Stimulated activated CD4-positive, alpha-beta T cell treated with anti-CD3 and anti-CD28 coated beads, Interleukin-1b, Interleukin-23, amount 100 ng/mL, for 24 hours (primary cell): ENCODE measurements at places on chromosomes 2 and 18.

DNA sequence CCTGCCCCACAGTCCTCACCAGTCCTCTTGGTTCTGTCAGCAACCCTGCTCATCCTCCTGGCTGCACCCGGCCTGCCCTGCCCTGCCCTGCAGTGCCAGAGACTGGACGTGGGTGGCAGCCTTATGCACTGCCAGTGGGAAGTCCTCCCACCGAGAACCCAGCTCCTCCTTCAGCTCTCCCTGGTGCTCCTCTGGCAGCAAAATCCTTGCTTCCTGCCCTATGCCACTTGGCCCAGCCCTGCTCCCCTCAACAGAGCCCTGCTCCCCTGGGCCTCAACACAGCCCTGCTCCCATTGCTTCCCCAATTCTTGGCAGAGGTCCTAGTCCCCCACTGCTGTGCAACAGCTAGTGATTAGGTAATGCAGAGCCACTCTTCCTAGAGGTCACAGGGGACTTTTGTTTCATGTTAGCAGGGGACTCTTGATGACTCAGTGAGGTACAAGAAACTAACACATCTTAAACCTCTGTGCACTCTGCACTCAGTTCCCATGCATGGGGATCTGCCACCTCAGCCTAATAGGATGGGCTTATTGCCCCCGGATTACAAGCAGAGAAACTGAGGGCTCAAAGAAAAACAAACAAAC, 58.0 kb upstream of the EDAR start:
- DNase-seq: no peak

DNA sequence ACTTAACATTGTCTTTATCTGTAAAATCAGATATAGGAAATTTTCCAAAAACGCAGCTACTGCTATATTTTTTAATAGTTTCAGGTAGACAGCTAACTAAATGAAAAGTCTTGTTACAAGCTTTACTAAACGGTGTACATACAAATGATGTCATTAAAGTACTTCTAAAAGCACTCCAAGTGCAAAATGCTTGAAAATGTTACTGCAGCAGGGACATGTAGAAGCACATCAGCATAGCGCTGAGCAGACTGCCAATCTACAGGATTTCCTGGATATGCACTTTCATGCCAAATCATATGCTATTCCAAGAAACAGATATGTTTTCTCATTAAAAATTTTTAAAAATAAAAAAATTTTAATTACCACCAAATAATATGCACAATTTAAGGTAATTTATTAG, 61.7 kb downstream of the SMAD2 start:
- no peak for DNase-seq

DNA sequence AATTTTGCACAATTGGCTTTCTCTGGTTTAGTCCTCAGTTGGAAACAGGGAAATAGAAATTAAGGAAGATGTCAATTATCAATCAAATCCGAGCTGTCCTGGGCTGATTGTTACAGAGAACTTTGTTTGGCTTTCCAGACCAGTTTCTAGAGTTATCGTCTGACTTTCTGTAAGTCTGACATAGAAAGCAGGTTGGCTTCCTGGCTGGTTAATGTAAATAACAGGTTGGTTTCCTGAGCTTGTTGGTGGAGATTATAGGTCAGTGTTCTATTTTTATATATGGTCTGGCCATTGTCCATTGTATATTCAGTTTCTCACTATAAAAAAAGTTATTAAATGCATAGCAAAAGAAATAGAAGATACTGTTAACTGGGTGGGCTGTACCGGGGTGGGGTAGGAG, 204.8 kb downstream of the MBD2 start:
- DNase-seq: no peak

- no peak for DNase-seq
Measured at GRCh38 chr2:204415406-204416181, 129.7 kb upstream of the PARD3B start.

GRCh38 chr18:58136879-58137278, 92.9 kb downstream of the NEDD4L start:
- DNase-seq: no peak

DNA sequence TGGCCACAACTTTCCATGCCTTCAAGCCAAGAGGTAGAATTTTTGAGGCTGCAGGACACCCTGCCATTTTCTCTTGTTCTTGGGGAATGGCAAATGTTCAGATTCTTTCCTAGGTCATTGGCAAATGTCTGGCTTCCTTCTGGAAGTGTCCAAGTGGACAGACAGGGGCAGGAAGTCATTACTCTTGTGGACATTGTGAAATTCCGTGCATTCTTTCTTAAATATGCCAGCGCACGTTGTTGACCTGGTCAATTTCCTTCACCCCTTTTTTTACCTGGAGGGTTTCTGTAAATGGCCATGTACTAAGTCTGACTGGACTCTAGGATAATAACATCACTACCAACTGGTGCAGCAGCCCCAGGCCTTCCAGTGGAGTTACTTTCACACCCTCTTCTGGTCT, 13.9 kb downstream of the ASB18 start:
- no peak for DNase-seq

- no peak for DNase-seq
Measured at GRCh38 chr18:62332431-62332830, 7.3 kb downstream of the TNFRSF11A start.

DNA sequence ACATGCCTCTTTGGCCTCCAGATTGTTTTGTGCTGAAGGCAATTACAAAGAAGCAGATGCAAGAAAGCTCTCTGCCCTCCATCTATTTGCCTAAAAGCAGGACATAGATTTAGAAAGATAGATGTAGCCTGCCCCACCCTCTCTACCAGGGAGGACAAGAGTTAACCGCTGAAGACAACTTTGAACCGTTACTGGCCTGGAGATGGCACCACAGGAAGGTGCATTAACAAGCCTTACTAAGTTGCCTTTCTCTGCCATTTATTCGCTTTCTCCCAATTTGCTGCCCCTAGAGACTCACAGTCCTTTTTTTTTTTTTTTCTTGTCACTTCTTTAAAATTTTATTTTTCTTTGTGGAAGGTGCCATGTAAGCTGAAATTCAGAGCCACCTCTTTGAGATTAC, 28.8 kb upstream of the RMDN2 start:
- DNase-seq: no peak

GRCh38 chr2:144324446-144325045, 195.4 kb downstream of the ZEB2 start:
- no peak for DNase-seq

GRCh38 chr2:99821039-99821438, 321.4 kb downstream of the AFF3 start:
- DNase-seq: no peak

DNA sequence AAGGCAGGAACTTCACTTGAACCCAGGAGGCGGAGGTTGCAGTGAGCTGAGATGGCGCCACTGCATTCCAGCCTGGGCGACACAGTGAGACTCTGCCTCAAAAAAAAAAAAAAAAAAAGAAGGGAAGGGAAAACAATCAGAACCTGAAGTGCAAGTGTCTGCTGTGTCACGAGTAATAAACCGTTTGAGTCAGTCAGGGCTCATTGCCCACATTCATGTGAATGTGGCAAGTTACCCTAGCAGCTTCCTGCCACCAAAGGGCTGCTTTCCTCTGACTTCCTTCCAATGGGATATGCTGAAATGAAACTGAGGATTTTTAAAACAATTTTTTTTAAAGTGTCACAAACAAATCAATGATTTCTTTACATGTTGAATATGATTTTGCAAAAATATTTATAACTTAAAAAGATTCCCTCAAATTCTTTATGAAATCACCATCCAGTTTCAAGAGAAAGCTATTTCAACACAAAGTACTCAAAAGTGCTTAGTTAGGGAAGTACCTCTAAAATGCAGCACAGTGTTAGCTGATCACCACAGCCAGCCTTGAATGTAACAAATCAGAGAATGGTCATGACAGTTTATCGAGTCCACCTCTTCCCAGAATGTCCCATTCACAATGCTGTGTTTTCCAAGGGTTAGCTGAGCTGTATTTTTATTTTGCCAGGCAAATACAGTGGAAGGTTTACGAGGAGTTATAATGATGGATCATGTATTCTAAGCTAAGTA, 36.4 kb downstream of the WDSUB1 start:
- DNase-seq: no peak

DNA sequence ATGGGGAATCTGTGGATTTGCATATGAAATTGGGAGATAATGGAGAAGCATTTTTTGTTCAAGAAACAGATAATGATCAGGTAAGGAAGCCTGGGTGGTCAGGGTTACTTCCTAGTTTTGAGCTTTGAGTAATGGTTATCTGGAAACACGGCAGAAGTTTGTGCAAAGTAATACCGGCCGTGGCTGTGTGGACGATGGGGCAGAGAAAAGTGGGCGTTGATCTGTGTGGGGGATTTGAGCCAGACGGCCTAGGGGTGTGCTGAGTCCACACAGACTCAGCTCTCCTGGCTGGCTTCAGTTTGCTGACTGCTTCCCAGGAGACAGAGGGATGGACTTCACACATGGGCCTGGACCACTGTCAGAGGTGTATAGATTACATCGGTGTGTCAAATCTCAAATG, 21.3 kb downstream of the LPIN1 start:
- no peak for DNase-seq

GRCh38 chr2:158586491-158586890, 129.7 kb downstream of the PKP4 start:
- DNase-seq: no peak

DNA sequence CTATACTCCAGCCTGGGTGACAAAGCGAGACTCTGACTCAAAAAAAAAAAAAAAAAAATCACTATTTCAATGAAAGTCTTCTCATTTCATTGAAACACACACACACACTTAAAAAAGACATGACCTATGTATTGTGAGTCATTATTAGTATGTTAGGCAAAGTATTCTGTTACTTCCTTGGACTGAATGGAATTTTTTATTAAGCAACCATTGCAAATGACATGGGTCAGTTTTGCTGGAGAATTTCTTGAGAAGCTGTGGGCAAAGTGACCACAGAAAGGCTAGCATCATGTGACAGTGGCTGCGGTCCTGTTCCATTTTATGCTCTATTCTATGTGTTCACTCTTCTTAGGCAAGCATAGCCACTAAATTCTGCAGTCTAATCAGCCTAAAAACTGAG, 695.7 kb downstream of the TDRD15 start:
- DNase-seq: no peak

DNA sequence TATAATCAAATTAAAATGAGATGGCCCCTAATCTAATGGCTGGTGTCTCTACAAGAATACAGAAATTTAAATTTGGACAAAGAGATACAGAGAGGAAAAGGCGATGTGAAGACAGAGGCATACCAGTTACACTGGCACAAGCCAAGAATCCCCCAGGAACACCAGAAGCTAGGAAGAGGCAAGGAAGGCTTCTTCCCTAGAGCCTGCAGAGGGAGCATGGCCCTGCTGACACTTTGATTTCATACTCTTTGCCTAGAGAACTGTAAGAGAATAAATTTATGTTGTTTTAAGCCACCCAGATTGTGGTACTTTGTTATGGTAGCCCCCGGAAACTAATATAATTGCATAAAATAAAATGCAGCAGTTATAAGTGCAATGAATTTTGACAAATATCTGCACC, 671.4 kb downstream of the MBD2 start:
- DNase-seq: no peak

- no peak for DNase-seq
Measured at GRCh38 chr2:219893541-219893940, 266.1 kb downstream of the SLC4A3 start.

DNA sequence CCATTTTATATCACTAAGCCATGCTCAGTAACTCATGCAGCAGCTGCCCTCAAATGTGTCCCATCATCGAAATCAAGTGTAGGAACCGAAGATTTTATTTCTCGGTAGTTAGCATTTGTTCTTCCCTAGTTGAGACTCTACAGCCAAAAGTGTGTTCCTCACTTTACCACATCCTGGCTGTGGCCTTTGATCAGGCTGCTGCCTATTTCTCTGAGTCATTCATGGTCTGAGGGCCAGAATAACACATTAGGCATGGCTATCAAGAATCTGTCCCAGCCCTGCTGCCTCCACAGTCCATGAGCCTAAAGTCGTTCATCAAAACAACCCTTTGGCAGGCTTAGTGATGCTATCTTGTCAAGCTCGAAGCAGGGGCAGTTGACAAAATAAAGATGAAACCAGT, 300.1 kb downstream of the TDRD15 start:
- DNase-seq: no peak

GRCh38 chr2:170905864-170906263, 23.2 kb upstream of the GORASP2 start:
- no peak for DNase-seq
